ENCODE measurements at places on chromosomes 2 and 18. TPM values are rescaled to one million over a fixed set of nuclear protein-coding genes. Genes with fewer than 3 reads are reported as not detected.

- DNase-seq: no peak
Observed at GRCh38 chr2:47008381-47009252, 93.0 kb upstream of the MCFD2 start.

- DNase-seq: no peak
Observed at GRCh38 chr2:142285480-142285879, 154.7 kb upstream of the LRP1B start.

DNA sequence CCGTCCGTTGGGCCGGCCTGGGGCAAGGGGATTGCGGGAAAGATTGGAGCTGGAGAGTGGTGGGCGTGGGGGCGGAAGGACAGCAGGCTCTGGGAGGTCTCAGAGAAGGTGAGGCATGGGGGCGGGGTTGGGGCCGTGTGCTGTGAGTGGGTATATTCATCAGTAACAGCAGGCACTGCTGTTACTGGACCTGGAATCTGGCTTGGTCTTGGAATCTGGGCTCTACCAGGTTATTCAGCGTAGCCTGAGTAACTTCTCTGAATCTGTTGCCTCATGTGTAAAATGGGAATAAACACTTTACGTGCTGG is 435 bp downstream of the RNF181 start:
- DNase-seq: no peak

- DNase-seq: no peak
Observed at GRCh38 chr2:161208527-161209139, 48.4 kb downstream of the TANK start.

GRCh38 chr2:120766470-120767351 is 31.0 kb downstream of the GLI2 start:
- DNase-seq: no peak

ZNF521 gene
- total RNA-seq: 1.8 TPM
